Karpas-422 (cell line): ENCODE measurements at places on chromosomes 5 and 9. TPM values are rescaled to one million over a fixed set of nuclear protein-coding genes. Genes with fewer than 3 reads are reported as not detected.
A peak's percentile ranks its signal among the peaks of the same experiment; 100 is the strongest.

DNA sequence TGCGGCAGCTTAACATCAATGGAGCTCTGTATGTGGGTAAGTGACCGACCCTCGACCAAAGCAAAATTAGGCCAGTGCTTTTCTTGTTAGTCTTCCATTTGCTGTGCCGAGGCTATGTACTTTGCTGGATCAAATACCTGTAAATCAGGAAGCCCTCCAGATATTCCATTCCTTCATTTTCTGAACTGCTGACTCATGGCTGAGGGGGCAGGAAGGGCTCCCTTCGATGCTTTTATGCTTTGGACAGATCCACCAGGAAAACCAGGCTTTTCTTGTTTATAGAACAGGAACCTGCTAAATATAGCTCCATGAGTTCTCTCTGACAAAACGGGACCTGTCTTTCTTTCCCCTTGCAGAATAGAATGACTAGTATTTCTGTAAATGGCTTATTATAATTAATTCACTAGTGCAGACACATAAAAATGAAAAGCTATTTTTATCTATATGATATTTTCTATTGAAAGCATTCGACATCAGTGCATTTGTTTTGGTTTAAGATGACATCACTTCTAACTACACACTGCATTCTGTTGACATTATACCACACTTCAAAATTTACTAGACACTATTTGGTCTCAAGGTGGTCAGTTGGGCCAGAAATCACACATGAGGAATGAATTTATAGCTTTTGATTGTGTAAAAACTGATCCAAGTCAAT, 93.3 kb downstream of the LIFR start:
- H3K27ac ChIP-seq: no peak overlapping the region
- H3K36me3 ChIP-seq: no peaks in the 10 kb centered on the region
- DNase-seq: no peak
- no peaks in the 10 kb centered on the region for H3K27me3 ChIP-seq
- H3K4me3 ChIP-seq: no peak overlapping the region

DNA sequence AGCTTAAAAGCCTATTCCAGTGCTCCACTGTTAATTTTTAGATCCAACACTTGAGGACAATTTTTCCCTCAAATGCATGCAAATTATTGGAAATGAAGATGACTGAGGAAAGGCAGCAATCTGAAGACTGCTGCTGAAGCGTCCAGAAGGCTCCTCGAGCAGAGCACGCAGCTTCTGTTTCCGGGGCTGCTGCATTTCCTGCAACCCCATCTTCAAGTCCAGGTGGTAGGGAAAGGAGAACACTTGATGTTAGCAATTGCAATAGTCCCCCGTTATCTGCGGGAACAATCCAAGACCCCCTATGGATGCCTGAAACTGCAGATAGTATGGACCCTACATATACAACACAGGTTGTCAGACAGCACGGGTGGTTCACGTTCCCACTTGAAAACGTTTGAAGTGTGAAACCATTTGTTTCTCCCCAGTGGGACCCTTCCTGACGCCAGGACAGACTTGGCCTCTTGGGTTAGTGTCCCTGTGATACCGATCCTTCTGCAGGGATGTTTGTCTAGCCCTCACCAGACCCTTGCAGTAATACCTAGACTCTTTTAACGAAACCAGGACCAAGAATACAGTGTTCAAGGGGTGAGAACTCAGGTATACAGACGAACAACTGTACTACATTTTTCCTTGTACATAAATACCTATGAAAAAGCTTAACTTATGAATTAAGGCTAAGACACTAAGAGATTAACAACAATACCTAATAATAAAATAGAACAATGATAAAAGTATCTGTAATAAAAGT, 152.3 kb downstream of the HSD17B3 start:
- no peak overlapping the region for H3K4me3 ChIP-seq
- no peaks in the 10 kb centered on the region for H3K27me3 ChIP-seq
- H3K36me3 ChIP-seq: no peaks in the 10 kb centered on the region
- DNase-seq: no peak
- H3K4me1 ChIP-seq: no peaks in the 10 kb centered on the region

- no peak overlapping the region for H3K27ac ChIP-seq
- peaks cover 6% of the 10 kb centered on the region for H3K4me1 ChIP-seq
- H3K36me3 ChIP-seq: no peaks in the 10 kb centered on the region
- no peaks in the 10 kb centered on the region for H3K27me3 ChIP-seq
These were observed 14.9 kb downstream of the TJP2 start for GRCh38 chr9:69188975-69189374.

DNA sequence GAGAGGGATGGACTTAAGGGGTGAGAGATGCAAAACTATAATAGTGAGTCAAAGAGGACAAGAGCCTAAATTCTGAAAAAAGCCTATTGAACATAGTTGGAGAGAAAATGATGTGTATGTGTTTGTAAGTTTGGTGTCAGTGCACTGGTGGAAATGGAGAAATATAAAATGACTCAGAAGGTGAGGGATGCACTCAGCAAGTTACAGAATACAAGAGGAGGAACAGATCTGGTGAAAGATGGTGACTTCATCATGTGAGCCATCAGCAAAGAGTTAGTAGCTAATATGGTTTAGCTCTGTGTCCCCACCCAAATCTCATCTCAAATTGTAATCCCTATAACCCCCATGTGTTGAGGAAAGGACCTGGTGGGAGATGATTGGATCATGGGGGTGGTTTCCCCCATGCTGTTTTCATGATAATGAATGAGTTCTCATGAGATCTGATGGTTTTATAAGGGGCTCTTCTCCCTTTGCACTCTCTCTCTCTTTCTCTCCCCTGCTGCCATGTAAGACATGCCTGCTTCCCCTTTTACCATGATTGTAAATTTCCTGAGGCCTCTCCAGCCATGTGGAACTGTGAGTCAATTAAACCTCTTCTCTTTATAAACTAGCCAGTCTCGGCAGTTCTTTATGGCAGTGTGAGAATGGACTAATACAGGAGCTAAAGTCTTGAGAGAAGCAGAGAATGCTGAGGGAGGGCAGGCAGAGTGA, 30.4 kb upstream of the FYB1 start:
- no peaks in the 10 kb centered on the region for H3K27me3 ChIP-seq
- H3K4me3 ChIP-seq: no peak overlapping the region
- no peaks in the 10 kb centered on the region for H3K36me3 ChIP-seq

DNA sequence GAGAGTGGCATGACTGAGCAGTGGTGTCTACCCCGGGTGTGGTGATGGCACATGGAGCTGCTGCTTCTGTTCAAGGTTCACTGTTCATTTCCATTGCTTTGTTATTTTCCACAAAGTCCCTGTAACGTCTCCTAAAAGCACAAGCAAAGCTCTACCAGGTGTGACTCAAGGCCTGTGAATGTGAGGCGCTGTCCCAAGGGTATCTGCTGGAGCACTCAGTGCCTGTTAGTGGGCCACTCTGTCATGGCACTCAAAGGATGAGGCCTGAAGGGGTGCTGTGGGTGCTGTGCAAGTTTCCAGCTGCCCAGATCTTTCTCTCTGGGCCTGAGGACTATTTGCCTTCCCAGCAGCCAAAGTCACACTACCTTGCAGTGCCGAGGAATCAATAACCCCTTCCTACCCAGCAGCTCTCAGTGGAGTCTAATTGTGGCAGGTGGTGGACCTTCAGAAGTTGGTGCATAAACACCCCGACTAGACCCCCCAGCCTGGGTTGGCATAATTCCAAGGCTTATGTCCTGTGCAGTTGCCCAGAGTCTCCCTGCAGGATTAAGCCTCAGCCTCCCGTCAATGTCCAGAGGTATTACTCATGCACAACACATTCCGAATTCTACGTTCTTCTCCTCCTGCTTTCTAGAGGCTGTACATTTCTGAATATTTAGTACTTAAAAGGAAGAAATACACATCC, 17.4 kb upstream of the PTCH1 start:
- no peaks in the 10 kb centered on the region for H3K4me1 ChIP-seq
- H3K27me3 ChIP-seq: no peaks in the 10 kb centered on the region
- H3K27ac ChIP-seq: no peak overlapping the region
- no peak for DNase-seq
- no peak overlapping the region for H3K4me3 ChIP-seq

- no peak overlapping the region for H3K4me3 ChIP-seq
- H3K27me3 ChIP-seq: no peaks in the 10 kb centered on the region
- H3K4me1 ChIP-seq: no peaks in the 10 kb centered on the region
- no peak overlapping the region for H3K27ac ChIP-seq
- no peaks in the 10 kb centered on the region for H3K36me3 ChIP-seq
- no peak for DNase-seq
These were observed 89.4 kb upstream of the EDIL3 start for GRCh38 chr5:84474126-84474525.

DNA sequence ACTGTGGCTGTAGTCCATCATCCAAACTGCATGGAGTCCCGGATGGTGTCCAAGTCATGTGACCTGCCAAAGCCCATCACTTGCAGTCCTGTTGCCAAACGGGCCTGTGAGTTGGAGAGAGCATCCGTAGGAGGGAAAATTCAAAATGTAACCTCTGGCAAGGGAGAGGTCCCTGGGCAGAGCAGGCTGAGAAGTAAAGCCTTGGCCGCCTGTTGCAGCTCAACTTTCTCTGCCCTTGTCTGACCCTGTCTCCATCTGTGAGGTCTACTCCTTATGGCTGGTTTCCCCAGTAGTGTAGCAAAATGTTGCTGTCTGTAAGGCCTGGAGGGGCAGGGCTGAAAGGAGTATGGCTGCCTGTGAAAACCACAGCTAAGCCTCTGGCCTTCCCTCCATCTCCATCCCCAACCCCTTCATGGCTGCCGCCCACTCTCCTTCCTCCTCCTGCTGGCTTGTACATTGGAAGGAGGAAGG, 163.5 kb downstream of the SEMA6A start:
- no peaks in the 10 kb centered on the region for H3K27me3 ChIP-seq
- H3K27ac ChIP-seq: no peak overlapping the region
- H3K36me3 ChIP-seq: no peaks in the 10 kb centered on the region
- DNase-seq: no peak
- no peak overlapping the region for H3K4me3 ChIP-seq

- H3K27me3 ChIP-seq: no peaks in the 10 kb centered on the region
- H3K4me3 ChIP-seq: no peak overlapping the region
- no peak overlapping the region for H3K27ac ChIP-seq
- H3K36me3 ChIP-seq: no peaks in the 10 kb centered on the region
These were observed 601.8 kb downstream of the CCDC171 start for GRCh38 chr9:16154521-16155078.

GRCh38 chr9:90000925-90001324, 396.1 kb downstream of the GADD45G start:
- H3K27me3 ChIP-seq: no peaks in the 10 kb centered on the region
- DNase-seq: no peak
- H3K4me1 ChIP-seq: no peaks in the 10 kb centered on the region
- H3K36me3 ChIP-seq: no peaks in the 10 kb centered on the region

- no peaks in the 10 kb centered on the region for H3K4me1 ChIP-seq
- DNase-seq: no peak
- H3K4me3 ChIP-seq: no peak overlapping the region
- H3K27me3 ChIP-seq: no peaks in the 10 kb centered on the region
These were observed 82.0 kb upstream of the DMRT1 start for GRCh38 chr9:759541-759940.

GRCh38 chr9:36191290-36191645, 547 bp downstream of the CLTA start:
- peak overlapping the region; percentile 78 for H3K4me3 ChIP-seq
- DNase-seq: peak; percentile 79
- peaks cover 27% of the 10 kb centered on the region for H3K4me1 ChIP-seq
- H3K27me3 ChIP-seq: no peaks in the 10 kb centered on the region
- H3K36me3 ChIP-seq: peaks cover 19% of the 10 kb centered on the region; the same call in 1 of the 2 replicates

DNA sequence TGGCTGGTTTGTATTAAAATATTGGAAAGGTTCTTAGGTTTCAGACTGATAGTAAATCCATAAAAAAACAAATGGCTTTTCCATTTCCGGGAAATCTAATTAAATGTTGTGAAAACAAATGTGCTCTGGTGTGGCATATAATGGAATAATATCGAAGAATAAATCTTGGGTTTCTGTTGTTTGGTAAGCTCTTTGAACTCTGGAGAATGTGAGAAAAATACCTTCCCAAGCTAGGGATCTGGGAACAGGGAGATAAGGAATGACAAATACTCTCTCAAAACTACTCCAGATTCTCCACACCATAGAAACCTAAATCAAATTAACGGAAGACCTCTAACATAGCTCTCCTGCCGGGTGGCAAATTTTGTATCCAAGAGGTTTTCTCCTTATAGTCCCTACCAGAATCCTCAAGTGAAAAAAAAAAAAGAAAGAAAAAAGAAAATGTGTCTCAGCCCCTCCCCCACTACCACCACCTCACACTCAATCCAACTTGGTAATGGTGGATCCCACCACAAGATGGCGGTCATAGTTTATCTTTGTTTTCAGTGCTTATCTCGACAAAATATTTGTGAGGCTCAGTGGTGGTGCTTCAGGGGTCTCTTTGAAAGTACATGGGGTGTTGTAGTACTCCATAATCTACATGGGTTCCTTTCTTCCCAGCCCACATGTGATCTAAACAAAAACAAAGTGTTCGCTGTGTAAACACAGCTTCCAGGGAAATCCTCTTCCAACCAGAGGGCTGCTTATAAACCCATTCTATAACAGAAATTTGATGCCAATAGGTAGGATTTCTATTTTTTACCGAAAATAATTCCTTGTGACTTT, 54.5 kb upstream of the FST start:
- H3K4me1 ChIP-seq: no peaks in the 10 kb centered on the region
- no peaks in the 10 kb centered on the region for H3K27me3 ChIP-seq
- no peaks in the 10 kb centered on the region for H3K36me3 ChIP-seq
- H3K4me3 ChIP-seq: no peak overlapping the region

DNA sequence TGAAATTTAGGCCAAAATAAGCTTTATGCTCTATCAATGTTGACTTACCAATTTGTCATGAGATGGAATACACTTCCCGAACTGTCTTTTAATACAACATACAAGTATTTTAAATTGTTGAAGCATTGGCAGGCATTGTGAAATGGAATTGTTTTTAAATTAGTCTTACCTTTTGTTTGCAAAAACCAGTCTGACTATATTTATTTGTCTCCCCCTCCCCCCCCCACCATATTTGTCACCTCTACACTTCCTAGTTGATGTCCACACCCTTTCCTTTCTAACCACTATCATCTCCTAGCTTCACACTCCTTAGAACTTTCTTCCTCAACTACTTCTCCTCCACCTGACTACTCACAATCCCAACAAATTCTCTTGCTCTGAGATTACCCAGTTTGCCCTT, 40.9 kb downstream of the FAF2 start:
- DNase-seq: no peak
- H3K4me1 ChIP-seq: no peaks in the 10 kb centered on the region
- H3K27me3 ChIP-seq: no peaks in the 10 kb centered on the region
- H3K27ac ChIP-seq: no peak overlapping the region
- H3K36me3 ChIP-seq: peaks cover 35% of the 10 kb centered on the region; the same call in 1 of the 2 replicates

Gene PDE6A
- not detected in 2 replicates for total RNA-seq

Gene ANKRD33B
- total RNA-seq: 0.48 and 0.90 TPM in 2 replicates

Gene C5orf52
- not detected in 2 replicates for total RNA-seq

Gene DEPDC1B
- total RNA-seq: 17.9 and 22.7 TPM in 2 replicates

Gene PPP3R2
- not detected in 2 replicates for total RNA-seq

Gene SMU1
- 12.2 and 18.4 TPM in 2 replicates for total RNA-seq

Gene FOXE1
- total RNA-seq: not detected in 2 replicates

Gene GABRA1
- total RNA-seq: not detected in 2 replicates

Gene DPP7
- total RNA-seq: 114 and 237 TPM in 2 replicates

Gene CREBRF
- total RNA-seq: 24.5 and 31.9 TPM in 2 replicates

Gene PPIC
- not detected in 2 replicates for total RNA-seq
